Bronchial epithelial cell (primary cell): ENCODE measurements at places on chromosomes 3 and 15.

- no peak for DNase-seq
Observed at GRCh38 chr15:74122403-74123130, 7.8 kb upstream of the ISLR2 start.

GRCh38 chr15:23647421-23648370 lies at the start of gene MAGEL2:
Gene MAGEL2, minus strand, starts transcription at chr15:23647867. Its CDS starts 125 bp downstream, at chr15:23647742.
- no peak for DNase-seq

DNA sequence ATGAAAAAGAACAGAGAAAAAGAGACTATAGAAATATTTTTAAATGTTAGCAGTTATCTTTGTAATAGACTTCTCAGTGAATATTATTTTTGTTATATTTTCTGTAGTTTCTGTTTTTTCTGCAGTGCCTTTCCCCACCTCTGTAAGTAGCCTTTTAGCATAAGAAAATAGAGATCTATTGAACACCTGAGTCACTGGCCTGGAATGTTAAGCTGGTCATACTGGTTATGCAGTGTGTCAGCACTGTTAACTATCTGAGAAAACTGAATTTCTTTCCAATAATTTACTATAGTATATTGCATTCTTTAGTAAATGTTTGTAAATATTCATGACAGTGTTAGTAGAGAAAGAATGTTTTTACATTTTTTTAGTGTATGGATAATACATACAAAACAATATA lies 79.8 kb downstream of the NECTIN3 start:
- peak; percentile 85 for DNase-seq

DNA sequence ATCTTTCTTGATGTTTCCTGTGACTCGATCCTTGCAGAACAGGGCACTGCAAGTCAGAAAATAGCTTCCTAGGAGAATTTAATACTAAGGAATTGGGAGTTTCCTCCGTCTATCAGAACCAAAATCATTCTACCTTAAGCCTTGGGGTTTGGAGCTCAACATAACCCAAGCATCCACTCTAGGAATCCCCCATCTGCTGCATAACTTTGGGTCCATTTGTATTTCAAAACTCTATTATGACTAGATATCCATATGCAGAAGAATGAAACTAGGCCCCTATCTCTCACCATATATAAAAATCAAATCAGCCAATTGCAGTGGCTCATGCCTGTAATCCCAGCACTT lies 61.7 kb upstream of the AKAP13 start:
- no peak for DNase-seq

DNA sequence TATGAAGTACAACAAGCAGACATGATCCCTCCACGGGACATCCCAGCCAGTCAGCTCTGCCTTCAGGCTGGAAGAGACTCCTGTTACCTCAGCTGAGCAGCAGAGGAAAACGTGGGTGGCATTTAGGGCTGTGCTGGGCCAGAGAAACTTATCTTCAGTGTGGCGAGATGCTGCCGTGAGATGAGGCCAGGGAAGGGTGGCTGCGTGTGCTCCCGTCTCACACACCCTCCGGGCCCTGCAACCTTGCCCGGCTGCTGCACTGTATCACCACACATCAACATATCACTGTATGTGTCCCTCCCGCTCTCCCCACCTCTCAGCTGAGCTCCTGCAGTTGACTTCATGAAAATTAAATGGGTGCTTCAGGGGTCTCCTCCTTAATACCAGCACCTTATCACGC lies 23.4 kb downstream of the BMF start:
- no peak for DNase-seq

DNA sequence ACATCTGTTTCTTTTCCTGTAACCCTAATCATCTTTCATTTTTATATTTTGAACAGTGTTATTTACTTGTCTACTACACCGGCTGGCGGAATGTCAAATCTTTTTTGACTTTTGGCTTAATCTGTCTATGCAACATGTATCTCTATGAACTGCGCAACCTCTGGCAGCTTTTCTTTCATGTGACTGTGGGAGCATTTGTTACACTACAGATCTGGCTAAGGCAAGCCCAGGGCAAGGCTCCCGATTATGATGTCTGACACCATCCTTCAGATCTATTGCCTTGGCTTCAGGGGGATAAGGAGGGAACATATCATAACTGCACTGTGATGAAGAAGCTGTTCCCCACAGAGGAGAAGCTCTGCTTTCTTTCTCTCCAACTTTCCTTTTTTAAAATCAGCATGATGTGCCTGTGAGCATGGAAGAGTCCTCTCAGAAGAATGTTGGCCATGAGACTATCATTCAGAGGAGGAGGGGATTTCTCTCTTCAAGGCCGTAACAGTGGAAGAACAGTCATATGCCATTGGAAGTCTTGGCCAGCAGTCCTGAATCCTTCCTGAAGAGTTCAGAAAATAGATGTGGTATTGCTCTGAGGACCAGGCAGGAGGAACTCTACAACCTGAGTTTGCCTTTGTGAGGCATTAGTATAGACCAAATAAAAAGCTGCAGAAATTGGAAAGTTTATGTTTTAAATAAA lies 69.9 kb downstream of the SEC22A start:
- DNase-seq, result no peak

- DNase-seq, result no peak
Observed at GRCh38 chr15:48806151-48806550, 4.7 kb downstream of the CEP152 start.
